ENCODE measurements at places on chromosomes 4 and X.

- DNase-seq, result no peak
Observed at GRCh38 chrX:114584375-114584943, 573 bp downstream of the HTR2C start.

DNA sequence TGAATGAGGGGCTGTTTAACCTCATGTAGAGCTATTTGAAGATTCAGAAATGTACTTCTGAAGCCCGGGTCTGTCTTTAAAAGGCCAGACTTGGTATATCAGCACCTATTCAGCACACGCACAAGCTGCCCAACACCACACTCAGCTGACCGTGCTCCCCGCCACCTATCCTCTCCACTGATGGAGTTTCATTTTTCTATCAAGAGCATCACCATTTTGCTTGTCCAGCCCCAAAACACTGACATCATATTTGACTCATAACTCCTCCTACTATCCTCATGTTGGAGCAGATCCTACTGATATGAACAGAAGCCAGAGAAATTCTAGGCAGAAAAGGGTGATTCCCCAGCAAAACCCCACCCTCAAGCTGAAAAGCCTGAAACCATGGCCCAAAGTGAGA is 100.3 kb downstream of the SORBS2 start:
- no peak for DNase-seq

DNA sequence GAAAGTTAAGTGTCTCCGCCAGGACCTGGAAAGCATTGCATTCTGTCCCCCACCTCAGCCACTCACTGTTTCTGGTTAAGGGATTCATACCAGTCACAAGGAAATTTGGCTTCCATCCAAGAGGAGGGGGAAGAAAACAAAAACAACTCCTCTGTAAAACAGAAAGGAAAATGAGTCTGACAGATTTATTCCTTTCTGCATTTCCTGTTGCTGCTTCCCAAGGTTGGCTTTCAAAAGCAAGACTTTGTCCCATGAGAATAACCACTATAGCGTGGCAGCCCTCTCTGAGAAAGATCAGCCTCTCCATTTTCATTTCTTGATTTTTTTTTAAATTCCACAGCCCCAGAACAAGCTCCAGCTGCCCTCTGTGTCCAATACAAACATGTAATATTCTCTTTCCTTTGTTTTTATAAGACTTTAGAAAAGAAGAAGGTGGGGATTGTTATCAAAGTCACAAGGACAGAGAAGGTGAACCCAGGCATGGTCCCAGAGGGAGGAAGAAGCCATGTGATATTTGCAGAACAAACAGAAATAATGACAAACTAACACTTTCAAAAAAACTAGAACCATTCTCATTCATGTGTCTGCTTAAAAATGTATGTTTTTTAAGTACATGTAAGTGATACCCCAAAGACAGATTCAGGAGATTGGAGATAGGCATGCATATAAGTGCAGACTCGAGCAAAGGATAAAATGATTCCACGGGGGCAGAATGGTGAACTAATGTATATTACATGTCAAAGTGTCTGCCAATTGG is 90.7 kb upstream of the DCLK2 start:
- DNase-seq, result no peak

DNA sequence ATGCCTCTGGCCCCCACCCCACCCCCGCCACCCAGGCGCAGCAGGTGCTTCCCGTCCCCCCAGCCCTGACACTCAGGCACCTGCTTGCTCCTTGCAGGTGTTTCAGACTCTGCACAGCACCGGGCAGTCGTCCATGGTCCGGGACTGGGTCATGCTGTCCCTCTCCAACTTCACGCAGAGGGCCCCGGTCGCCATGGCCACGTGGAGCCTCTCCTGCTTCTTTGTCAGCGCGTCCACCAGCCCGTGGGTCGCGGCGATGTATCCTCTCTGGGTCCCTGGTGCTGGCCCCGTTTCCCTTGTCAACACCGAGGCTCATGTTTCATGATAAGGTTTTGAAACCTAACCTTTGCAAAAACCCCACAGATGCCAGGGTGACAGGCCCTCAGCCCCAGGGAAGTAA is 10.2 kb upstream of the MSANTD1 start:
- DNase-seq, result no peak

DNA sequence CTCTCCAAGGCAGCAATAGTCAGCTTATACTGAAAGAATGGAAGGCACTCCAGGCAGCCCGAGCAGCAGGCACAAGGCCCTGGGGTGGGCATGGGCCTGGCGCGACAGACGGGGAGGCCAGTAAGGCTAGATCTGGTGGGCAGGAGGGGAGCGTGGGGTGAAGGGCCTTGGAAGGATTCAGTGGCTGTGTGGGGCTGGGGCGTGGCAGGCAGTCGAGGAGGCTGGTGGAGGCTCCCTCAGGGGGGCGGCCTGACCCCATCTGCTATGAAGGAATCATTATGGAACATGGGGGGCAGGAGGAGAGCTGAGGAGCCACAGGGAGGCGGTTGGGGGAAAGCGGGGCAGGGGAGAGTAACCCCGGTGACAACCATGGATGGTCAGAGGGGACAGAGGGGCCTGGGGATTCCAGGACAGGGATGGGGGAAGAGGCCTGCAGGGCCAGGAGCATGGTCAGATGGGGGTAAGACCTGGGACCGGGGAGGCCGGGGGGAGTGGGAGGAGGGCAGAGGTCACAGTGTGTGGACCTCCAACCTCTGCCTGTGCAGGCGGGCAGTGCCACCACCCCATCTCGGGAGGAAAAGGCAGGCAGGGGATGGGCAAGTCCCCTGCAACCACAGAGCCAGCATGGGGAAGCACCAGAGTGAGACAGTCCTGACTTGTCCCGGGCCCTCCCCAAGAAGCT is 70.3 kb downstream of the ACOX3 start:
- no peak for DNase-seq

DNA sequence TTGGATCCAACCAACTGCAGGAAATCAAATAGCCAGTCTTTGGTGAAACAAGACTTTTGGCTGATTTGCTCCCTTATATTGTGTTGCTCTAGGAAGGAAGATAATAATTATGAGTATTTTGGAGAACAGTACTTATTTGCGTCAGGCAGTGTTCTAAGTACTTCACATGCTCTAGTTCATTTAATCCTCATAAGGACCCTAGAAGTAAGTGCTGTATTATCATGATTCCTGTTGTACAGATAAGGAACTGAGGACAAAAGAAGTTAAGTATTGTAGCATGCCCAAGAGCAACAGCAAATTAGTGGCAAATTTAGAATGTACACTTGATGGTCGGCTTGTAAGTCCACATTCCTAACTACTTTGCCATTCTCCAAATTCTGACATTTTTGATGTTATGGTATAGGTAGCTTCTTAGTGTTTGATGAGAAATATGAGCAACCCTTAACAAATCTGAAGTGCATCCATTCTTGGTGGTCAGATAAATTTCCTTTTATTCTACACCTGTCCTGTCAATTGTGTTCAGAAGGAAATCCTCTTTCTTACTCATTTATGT is 72.0 kb downstream of the SPRY1 start:
- no peak for DNase-seq

- no peak for DNase-seq
Observed at GRCh38 chr4:6466756-6467381, 5.5 kb downstream of the PPP2R2C start.

- DNase-seq, result no peak
Observed at GRCh38 chr4:86961116-86961515, 26.3 kb downstream of the AFF1 start.

- no peak for DNase-seq
Observed at GRCh38 chrX:109685656-109686078, 47.4 kb downstream of the ACSL4 start.

GRCh38 chr4:110680265-110680664 is 57.4 kb upstream of the PITX2 start:
- DNase-seq, result no peak

GRCh38 chr4:178595500-178596138 is 1153.4 kb upstream of the AGA start:
- DNase-seq, result no peak
